ENCODE measurements at places on chromosomes 12 and 14. TPM values are rescaled to one million over a fixed set of nuclear protein-coding genes. Genes with fewer than 3 reads are reported as not detected.

- DNase-seq: no peak
Observed at GRCh38 chr12:117109943-117110635, 10.9 kb upstream of the TESC start.

DNA sequence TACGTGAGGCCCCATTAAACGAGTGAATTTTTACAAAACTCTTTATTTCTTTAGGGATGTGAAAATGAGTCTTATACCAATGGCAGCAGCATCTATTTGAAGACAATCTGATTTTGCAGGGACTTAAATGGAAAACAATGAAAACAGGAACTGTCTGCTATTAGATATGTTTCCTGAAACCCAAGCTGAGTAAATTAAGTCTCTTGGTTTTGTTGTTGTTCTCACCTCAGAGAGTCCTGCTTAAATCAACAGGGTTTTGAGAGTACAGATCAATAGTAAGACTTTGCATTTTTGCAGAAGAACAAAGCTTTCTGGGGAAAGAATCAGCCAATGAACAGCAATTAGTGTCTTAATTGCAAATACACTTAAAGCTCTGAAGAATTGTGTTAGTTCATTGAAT lies 39.1 kb upstream of the LGR5 start:
- no peak for DNase-seq

DNA sequence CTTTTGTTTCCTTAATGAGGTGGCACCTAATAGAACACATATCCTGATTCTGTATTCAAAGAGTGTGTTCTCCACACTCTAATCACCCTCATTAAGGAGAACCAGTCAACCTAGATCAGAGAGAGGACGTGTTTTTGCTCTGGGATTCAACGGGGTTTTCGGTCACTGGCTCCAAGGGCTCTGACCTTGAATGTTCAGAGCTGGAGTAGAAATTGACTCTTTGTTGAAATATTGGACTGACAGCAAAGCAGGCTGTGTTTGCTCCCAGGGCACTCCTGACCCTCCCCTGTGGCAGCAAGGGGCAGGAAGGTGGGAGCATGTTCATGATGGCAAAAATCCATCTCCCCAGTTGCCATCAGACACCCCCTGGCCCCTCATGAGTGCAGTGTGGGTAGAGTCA lies 1193.0 kb downstream of the AACS start:
- DNase-seq: no peak

The MGP gene
- 454 TPM for total RNA-seq

DNA sequence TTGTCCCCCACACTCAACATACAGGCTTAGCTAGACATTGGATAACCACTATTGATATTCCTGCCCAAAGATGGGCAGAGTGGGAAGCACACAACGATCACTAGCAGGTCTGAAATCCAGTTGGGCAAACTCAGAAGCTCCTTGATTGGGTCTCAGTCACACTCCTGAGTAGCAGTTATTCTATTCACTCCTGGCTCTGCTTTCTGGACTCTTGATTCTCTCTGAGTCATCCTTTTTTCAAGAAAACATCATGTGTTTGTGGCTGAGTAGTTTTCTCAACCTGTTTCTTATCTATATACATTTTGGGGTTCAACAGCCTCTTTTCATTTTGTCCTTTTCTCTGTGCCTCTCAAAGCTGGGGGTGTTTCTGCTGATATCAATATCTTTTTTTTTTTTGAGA lies 46.0 kb upstream of the MANSC4 start:
- DNase-seq: no peak

DNA sequence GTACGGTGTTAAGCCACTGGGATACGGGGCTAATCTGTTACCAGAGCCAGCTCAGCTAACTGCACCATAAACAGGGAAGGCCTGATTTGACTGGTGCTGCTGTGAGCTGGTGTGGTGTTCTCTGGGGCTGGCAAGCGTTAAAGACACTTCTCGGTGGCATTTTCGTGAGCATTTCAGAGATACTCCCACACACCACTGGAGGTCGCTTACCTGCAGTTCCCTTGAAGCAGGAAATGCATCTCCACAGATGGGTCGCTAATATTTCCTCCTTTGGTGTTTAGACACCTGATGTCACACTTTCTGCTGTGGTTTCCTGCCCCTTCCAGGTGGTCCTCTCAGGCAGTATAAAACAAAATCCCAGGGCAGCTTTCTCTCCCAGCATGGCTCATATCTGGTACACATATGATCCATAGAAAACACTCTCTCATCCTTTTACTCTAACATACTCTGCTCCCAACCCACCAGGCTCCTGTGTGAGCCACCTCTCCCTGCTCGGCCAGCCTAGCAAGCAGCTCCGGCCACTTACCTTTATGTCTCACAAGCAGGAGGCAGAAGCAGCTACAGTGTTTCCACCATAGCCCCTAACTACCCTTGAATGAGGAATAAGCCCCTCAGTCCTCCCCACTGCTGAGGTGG lies 129.9 kb upstream of the GRIN2B start:
- DNase-seq: no peak

DNA sequence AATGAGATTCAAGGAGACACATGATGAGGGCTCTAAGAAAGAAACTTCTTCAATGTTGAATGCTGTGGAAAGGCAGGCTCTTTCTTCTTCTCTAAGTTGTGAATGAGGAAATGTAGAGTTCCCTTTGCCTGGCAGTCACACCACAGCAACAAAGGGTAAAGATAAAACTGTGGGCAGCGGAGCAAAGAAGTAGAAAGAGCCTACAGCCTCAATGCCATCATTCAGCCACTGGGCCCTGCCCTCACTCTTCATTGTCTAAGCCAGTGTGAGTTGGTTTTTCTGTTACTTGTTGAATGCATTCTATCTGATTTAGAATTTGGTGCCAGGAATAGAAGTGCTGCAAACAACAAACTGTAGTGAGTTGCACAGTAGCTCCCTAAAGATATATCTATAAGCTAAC lies 12.2 kb downstream of the SDR9C7 start:
- DNase-seq: no peak

GRCh38 chr14:99242816-99243721 lies 28.9 kb downstream of the BCL11B start:
- DNase-seq: no peak

DNA sequence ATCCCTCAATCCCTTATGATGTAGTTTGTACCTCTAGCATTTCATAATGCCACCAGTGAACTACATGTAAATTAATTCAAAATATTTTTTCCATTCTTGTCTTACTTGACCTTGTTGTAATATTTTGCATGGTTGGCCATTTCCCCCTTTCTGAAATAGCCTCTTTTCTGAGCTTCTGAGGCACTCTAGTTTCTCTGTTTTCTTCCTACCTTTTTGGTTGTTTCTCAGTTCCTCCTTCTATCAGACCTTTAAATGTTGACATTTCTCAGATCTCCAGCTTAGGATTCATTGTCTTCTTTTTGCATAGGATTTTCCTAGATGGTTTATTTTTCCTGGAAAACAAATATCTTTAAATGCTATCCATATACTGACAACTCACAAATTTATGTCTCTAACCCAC lies 9.8 kb upstream of the RMST start:
- DNase-seq: no peak

GRCh38 chr12:113043240-113043639 lies 13.3 kb upstream of the DTX1 start:
- no peak for DNase-seq

DNA sequence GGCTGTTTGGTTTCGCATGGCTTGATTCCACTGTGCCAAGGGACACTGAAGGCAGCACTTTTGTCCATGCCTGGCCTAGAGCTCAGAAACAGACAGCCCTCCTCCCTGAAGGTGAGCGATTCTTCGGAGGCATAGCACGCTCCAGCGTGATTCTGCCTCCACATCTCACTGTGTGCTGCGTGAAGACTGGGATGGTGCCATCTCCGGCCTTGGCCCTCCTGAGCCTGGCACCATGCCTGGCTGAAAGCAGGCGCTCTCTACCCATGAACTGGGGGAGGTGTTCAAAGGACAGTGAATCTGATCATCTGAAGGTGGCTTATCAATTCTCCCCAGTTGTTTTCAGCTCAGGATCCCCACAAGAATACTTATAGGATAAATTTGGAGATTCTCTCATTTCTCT lies 187.4 kb downstream of the TTC7B start:
- DNase-seq: no peak

All from right atrium auricular region (tissue), 2 donors.